ENCODE measurements at places on chromosomes 7 and 10.

DNA sequence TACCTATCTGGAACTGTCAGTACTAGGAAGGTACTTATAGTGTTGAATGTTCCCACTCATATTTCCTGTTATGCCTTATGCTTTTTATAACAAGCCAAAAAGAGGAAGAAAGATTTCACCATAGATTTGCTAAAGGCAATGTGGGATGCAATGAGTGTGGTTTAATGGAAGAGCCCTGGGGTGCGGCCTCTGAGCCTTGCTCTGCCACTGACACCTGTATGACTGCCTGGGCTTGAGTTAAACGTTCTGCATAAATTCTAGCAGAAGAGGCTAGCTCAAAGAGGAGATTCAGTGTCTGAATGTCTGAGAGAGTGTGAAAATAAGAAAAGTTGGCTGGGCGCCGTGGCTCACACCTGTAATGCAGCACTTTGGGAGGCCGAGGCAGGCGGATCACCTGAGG, 143.8 kb downstream of the TPST1 start:
- no peak for DNase-seq

DNA sequence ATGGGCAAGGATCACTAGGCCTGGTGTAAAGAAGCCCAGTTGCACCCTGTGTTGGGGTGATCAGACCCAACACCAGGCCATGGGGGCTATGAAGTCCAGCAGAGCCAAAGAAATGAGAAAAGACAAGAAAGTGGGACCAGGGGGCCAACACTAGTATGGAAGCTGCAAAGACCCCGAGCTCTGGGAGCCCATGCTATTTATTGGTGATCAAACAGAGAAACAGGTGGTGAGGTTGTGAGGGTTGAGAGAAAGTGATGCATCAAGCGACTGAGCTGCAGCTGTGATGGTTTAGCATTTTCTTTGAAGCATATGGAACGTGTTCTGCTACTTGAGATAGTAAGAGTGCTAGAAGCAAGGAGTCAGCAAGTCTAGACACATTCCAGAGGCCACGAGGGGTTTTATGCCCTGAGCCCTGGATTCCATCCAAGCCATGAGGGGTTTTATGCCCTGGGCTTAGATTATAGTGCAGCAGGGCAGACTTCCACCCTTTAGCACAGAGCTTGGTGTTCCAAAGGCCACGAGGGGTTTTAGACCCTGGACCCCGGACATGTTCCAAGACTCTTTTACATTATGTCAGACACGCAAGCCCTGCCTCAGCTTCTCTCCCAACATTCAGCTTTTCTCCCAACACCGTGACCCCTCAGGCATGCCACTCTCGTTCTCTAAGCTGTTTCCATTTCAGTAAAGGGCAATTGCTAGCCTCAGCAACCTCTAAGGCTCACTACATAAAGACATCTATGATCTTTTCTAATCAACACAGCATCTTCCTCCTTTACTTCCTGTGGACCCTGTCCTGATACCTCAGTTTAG, 43.1 kb upstream of the GPAM start:
- DNase-seq: no peak

DNA sequence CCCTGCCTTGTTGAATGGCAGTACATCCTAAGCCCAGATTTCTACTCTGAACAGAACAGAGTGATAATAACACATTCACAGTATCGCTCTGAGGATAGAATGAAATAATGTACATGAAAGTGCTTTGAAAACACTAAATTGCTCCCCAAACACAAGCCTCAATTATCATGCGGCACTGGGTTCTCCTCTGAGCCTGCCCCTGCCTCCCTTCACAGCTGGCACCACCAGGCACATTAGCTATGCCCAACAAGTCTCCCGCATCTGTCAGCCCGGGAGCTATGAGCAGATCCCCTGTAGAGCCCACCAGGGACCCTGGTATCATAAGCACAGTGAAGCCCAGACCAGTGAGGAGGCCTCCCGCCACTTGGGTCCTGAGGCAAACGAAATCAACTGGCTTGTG, 405.5 kb downstream of the GRID1 start:
- DNase-seq: no peak

GRCh38 chr7:25187932-25188331, 40.4 kb downstream of the NPVF start:
- DNase-seq: no peak

GRCh38 chr7:124779194-124779593, 13.6 kb upstream of the GPR37 start:
- DNase-seq: no peak

DNA sequence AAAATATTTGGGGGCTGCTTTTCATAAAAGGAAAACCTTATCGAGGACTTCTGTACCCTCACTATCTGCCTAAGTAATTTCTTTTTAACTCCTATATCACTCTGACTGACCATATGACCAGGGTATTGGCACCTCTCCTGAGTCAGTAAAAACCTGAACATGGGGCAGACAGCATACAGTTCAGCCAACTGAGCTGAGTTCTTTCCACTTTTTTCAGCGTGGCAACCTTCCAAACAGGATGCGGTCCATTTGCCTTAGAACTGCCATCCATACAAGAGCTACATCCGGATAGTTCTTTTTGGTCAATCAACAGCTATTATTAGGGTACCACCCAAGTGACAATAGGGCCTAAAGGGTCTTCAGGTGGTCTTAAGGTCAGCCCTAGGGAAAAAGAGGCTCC, 122.6 kb downstream of the MARCHF5 start:
- no peak for DNase-seq

GRCh38 chr10:54530299-54530698, 270.7 kb downstream of the PCDH15 start:
- DNase-seq: no peak

GRCh38 chr10:77832238-77832637, 94.3 kb downstream of the DLG5 start:
- DNase-seq: no peak

- DNase-seq: peak; percentile 15
Observed at GRCh38 chr7:37683246-37684120, at the start of gene GPR141. TSS of gene GPR141 (plus strand) at chr7:37683766. CDS start at chr7:37740394, 56,628 bp downstream.

GRCh38 chr7:134996097-134996550, 9.8 kb downstream of the AGBL3 start:
- DNase-seq: no peak

DNA sequence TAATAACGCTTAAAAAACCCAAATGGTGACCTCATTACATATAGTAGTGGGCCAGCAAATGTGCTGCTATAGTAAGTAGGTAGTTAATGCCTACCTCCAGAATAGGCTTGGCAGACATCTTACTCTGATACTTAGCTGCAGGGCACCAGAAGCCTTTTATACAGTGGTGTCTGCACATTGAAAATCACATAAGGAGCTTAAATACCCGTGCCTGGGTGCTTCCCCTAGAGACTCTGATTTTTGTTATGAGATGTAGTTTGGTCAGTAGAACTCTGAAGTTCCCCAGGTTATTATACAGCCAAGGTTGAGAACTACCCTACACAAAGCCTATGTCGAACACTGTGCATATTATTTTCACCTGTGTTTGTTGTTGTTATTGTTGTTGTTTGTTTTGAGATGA, 47.2 kb downstream of the ANKIB1 start:
- no peak for DNase-seq

GRCh38 chr7:44291066-44291732, 34.2 kb downstream of the CAMK2B start:
- DNase-seq: no peak

- DNase-seq: no peak
Observed at GRCh38 chr10:89019569-89020327, 29.1 kb downstream of the FAS start.

GRCh38 chr7:99597762-99598501, at the start of gene TMEM225B:
TSS of gene TMEM225B (plus strand) at chr7:99598267. CDS start at chr7:99604389, 6,122 bp downstream.
- DNase-seq: no peak

- no peak for DNase-seq
Observed at GRCh38 chr7:130845581-130846085, 111.6 kb upstream of the KLF14 start.

DNA sequence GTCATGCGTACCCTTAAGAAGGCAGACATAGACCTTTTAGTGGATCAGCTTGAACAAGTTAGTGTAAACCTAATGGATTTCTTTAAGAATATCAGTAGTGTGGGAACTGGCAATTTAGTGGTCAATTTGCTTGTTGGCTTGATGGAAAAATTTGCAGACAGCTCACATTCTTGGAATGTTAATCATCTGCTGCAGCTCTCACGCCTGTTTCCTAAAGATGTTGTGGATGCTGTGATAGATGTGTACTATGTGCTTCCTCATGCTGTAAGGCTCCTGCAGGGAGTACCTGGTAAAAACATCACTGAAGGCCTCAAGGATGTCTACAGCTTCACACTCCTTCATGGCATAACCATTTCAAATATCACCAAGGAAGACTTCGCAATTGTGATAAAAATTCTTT, 103.4 kb downstream of the ABCA13 start:
- DNase-seq: no peak

GRCh38 chr7:80719261-80719660, 80.8 kb downstream of the CD36 start:
- no peak for DNase-seq

DNA sequence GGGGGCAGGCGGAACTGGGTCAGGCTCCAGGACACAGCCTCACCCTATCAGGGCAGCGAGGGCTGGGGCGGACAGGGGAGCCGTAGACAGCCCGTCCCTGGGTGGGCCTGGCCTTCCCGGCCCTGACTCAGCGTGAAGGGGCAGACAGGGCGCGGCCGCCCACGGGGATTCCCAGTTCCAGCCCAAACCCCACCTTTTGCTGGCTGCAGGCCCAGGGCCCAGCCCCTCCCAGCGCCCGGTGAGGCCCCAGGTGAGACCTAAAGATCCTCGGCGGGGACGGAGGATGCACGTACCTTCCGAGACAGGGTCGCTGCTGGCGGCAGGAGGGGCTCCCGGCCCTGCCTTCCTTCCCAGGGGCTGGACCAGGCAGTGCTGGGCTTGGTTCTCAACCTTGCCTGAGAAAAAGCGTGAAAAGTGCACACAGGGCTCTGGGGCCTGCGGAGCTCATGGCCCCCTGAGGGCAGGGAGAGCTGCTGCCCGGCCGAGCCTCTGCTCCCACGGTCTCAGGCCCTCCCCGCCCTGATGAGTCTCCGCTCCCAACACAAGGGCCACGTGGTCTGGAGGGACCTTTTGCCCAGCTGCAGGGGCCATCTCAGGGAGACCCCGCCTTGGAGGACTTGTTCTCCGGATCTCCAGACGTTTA, 43.9 kb upstream of the DNAJB6 start:
- DNase-seq: no peak

DNA sequence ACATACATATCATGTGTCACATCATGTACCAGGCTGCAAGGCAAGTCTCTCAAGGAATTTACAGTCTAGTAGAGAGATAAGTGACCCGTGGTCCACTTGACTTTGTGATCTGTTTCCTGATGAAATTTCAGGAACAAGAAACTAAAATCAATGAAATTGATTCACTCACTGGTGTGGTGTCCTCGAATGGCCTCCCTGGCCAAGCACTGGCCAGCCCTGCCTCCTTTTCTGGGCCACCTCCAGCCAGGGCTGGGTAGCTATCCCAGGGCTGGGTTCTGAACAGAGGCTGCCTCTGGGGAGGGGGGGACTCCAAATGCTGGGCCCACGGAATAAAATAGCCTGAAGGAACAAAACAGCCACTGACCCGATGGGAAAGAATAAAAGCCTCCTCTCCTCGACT, 182.2 kb downstream of the HERPUD2 start:
- no peak for DNase-seq

GRCh38 chr10:79247373-79248137, 99.7 kb upstream of the PPIF start:
- DNase-seq: no peak

- no peak for DNase-seq
Observed at GRCh38 chr7:16420329-16420648, 1.0 kb downstream of the CRPPA start.

GRCh38 chr10:102335184-102335583, 60.3 kb upstream of the NFKB2 start:
- no peak for DNase-seq

DNA sequence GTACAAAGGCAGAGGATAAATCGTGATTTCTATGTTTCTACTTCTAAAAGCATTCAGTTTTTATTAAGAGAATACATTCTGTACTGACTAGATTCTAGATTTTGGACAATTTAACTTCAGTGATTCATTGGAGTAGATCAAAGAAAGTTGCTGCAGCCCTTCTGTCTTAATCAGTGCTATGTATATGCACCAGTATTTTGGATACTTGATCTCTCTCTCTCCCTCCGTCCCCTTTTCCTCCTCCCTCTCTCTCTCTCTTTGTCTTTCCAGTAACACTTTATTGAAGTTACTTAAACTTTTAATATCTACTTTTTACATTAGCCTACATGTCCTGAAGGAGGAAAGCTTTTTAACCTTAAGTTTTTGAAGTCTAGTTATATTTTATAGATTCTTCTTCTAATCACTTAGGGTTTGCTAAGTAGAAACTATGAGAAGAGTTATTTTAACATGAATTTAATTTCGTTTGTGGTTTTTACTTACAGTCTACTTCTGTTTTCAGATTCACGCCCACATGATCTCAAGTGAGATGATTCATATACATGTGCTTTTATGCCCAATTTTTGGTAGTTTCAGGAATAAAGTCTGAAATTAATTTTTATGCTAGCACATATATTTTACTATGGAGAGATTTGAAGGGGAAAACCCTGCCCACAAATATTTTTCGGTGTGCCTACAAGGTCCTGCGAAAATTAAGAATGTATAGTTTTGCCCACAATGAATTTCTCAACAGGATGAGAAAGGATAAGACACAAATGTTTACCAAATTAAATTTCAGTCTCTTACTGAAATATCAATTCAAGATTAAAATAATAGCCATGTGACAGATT, 9.1 kb downstream of the MDFIC start:
- no peak for DNase-seq

- DNase-seq: no peak
Observed at GRCh38 chr10:3995302-3996210, 210.5 kb upstream of the KLF6 start.

DNA sequence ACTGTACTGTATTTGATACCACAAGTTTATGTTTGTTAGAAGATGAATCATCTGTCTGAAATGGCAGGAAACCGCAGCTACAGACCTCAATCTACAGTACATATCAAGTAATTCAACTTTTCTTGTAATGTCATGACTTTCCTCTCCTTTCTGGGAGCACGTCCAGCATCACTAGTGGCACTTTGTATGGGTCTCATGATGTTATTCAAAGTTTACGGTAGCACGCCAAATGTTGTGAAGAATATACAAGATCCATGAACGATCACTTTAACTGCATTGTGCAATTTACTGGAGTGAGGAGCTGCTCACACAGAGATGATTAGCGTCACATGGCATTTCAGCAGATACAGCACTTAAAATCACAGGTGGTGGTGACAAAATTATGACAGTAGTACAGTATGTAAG, 257.8 kb upstream of the GNAI1 start:
- DNase-seq: no peak

DNA sequence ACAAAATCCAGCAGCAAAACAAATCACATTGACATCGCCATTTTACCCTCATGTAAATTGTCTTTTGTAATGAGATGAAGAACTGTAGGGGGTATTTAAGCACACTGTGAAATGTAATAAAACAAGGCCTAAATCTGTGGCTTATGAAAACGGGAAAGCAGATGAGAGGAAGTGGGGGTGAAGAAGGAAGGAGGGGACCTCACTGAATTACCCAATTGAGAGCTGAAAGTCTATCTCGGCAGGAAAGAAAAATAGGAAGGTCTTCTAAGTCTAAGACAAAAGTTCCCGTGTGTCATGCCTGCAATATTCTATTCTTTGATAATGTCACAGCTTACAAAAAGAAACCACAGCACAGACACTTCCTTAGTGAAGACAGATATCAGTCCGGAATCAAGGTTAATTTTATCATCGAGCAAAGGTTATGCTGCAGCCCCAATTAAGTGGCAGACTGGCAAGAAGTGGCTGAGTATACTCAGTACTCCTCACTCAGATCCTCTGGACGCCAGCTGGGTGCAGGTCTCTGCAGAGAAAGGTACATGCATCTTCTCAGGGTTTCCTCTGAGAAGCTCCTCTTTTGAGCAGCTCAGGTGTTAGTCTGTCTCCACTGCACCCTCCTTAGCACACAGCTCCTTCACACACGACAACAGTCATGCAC, 239.7 kb downstream of the FANK1 start:
- DNase-seq: no peak

- no peak for DNase-seq
Observed at GRCh38 chr10:79176949-79177602, 108.3 kb downstream of the ZMIZ1 start.

Measured in germinal center (tissue), 1 donor.